ENCODE measurements at places on chromosomes 11 and 22. TPM values are rescaled to one million over a fixed set of nuclear protein-coding genes. Genes with fewer than 3 reads are reported as not detected.
A peak's percentile ranks its signal among the peaks of the same experiment; 100 is the strongest.

DNA sequence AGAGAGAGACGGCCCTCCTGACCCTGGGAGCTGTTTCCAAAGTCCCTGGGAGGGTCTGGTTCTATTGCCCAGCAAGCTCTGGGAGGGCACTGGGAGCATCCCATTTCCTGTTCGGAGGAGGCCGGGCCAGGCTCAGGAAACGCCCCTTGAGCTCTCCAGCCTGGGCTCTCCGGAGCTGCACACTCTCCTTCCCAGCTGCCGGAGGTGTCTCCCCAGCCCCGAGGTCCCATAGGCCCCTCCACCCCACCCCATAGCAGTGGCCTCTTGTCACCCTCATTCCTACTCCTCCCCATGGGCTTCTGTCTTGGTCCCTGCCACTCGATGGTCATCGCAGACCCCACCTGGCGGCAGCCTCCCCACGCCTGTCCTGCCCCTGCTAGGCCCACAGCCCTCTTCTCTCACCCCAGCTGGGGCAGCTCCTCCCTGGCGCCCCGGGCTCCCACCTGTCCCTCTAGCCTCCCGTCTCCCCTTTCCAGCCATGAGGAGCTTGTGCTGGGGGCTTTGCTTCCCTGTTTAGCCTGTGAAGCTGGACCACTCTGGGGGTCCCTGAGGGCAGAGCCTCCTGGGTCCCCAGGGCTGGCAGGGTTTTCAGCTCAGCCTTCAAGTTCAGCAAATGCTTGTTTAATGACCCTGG lies 2.8 kb downstream of the TSPAN32 start:
- H3K27ac ChIP-seq, result no peak overlapping the region
- no peak overlapping the region for H3K4me3 ChIP-seq
- H3K36me3 ChIP-seq, result no peaks in the 10 kb centered on the region
- no peak for DNase-seq
- no peaks in the 10 kb centered on the region for H3K27me3 ChIP-seq

- no peaks in the 10 kb centered on the region for H3K36me3 ChIP-seq
- no peaks in the 10 kb centered on the region for H3K27me3 ChIP-seq
- no peak overlapping the region for H3K4me3 ChIP-seq
Observed at GRCh38 chr22:31230871-31231621, 18.9 kb downstream of the LIMK2 start.

- H3K4me1 ChIP-seq, result peaks cover 9% of the 10 kb centered on the region
- H3K36me3 ChIP-seq, result peaks cover 28% of the 10 kb centered on the region
- no peaks in the 10 kb centered on the region for H3K27me3 ChIP-seq
- no peak overlapping the region for H3K4me3 ChIP-seq
Observed at GRCh38 chr11:71504531-71504930, 22.5 kb upstream of the KRTAP5-7 start.

DNA sequence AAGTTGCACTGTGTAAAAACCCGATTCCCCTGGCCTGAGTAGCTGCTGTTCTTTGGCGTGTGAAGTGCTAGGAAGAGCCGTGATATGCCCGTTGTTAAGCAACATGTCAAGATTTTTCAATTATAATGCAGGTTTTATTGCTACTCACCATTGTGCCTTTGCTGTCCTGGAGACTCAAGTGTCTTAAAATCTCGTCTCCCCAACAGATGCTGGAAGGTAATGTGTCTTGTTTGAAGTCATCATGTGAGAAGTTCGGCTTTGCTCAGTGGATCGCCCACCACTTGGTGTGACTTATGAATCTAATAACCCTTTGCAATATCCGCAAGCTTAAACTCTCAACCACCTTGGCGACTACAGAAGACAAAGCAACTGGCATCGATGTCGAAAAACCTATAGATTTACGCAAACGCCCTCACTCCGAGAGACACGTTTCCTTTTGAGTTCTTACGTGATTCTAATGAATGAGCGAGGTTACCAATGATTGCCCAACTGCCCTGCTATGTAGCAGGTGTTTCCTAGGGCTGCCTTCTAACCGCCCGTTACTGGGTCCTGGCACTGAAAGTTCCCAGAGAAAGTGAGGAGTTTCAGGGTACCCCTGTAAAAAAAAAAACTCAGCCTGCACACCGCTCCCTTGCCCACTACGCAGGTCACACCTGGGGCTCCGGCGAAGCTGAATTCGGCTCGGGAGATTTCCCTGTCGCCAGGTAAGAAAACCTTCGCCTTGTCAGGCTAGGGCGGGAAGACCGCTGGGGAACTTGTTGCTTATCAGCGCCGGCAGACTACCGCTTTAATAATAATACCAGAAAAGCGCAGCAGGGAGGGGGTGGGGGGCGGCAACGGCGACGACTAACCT lies 21.2 kb upstream of the BDNF start:
- peak overlapping the region; percentile 83 for H3K4me3 ChIP-seq
- H3K4me1 ChIP-seq, result peaks cover 50% of the 10 kb centered on the region
- no peak overlapping the region for H3K27ac ChIP-seq
- peaks cover 40% of the 10 kb centered on the region for H3K27me3 ChIP-seq
- DNase-seq, result no peak

DNA sequence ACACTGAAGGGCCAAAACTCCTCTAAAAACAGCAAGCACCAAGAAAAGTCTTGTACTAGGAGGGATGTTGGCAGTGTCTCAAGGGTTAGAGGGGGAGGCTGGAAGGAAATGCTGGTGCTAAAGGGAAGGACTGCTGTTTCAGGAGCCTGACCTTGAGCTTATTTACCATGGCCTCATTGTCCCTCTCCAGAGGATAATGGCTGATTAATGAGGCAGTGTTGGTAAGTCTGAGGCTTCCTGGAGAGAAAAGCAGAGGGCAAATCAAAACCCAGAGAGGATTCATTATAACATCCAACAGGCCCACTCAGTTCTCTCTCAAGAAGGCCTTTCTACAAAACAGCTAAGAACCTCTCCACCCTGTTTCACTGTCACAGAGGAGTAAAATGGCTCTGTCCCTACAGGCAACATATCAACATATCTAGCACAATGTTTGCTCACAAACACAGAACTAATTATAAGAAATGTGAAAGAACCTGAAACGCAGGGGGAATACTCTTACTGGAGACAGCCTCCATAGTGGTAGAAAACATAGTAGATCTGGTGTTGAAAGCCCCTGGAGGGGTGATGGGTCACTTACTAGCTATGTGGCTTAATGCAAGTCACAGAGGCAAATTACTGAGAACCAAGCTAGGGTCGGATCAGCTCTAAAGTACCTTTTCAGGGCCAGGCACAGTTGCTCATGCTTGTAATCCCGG lies 31.4 kb downstream of the NUMA1 start:
- no peaks in the 10 kb centered on the region for H3K36me3 ChIP-seq
- DNase-seq, result no peak
- H3K4me1 ChIP-seq, result no peaks in the 10 kb centered on the region
- H3K4me3 ChIP-seq, result no peak overlapping the region
- no peak overlapping the region for H3K27ac ChIP-seq

DNA sequence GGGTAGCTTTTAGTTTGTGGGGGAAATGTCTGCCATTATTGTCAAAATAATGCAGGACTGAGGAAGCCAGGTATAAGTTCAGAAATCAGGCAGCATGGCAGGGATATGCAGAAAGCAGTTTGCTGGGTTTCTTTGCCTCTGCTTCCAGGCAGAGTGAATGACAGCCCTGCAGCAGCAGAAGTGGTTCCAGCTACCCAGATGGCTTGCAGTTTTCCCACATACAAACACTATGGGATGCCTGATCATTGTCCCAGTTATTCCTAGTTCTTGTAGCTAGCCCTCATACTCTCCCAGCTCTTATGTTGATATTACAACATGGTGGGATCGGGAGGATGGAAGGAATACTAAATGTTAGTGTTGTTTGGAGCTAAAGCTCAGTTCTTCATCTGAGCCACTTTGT lies 2.8 kb upstream of the DIXDC1 start:
- DNase-seq, result no peak
- H3K4me1 ChIP-seq, result peaks cover 48% of the 10 kb centered on the region
- H3K36me3 ChIP-seq, result no peaks in the 10 kb centered on the region
- no peaks in the 10 kb centered on the region for H3K27me3 ChIP-seq

GRCh38 chr22:36457688-36458450 lies 23.6 kb downstream of the TXN2 start:
- peak overlapping the region; percentile 88 for H3K27ac ChIP-seq
- no peaks in the 10 kb centered on the region for H3K36me3 ChIP-seq
- no peak for DNase-seq
- no peak overlapping the region for H3K4me3 ChIP-seq
- H3K4me1 ChIP-seq, result peaks cover 52% of the 10 kb centered on the region

GRCh38 chr11:17765356-17766072 lies 30.9 kb downstream of the KCNC1 start:
- H3K4me1 ChIP-seq, result no peaks in the 10 kb centered on the region
- DNase-seq, result no peak
- peaks cover 16% of the 10 kb centered on the region for H3K27me3 ChIP-seq
- H3K27ac ChIP-seq, result no peak overlapping the region

Gene GLB1L2
- 0.34 TPM for total RNA-seq

Gene ZBTB16
- 22.0 TPM for total RNA-seq

Gene MRGPRE
- total RNA-seq, result not detected

Measured in chondrocyte (in vitro differentiated cells).